RKO (cell line): ENCODE measurements at places on chromosomes 7 and 10.

DNA sequence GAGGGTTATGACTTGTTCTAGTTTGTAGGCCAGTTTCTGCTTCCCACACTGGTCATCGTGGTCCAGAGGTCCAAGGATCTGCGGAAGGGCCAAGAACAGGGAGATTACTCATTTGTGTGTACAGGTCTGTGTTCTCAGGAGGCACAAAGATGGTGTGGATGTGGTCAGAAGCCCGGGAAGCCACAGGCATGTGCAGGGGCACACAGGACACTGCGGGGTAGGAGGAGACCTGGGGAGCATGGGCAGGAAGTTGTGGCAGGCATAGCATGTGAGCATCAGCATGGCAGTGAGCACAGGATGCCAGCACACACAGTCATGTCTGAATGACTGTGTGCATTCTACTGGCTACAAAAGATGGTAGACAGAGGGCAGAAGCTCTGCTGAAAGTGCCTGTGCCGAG is 445.8 kb downstream of the PLXNA4 start:
- no peak for DNase-seq

DNA sequence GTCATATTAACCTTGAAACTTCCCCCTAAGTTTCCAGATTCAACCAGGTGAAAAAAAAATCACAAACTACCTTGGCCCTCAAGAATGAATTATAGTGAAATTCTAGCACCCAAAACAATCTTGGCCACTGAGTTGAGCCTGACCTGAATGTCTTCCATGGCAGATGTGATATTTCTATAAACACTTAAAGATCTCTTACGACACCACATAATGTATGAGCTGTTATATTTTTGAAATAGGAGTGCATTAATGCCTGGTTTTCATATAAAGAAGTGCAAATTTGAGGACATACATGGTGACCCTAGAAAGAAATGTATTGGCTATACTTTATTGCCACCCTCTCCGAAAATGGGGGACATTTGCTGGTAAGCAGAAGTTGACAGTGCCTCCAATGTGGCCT is 584.1 kb upstream of the KCND2 start:
- no peak for DNase-seq

DNA sequence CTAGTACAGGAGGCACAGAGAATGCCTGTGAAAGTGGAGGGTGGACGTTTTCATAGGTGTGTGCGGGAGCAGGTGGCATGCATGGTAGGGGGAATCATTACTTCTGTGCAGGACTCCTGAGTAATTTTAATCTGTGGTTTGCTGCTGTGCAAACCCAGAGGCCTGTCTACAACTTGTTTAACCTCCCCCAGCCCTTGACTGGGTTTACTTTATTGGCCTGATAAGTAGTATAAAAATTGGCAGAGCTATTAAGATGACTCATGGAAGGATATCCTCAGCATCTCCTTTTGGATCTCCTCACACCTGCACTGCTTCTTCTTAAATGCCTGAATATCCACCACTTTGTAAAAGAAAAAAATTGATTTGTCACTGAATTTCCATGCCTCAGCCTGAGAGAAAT is 104.8 kb downstream of the AUTS2 start:
- no peak for DNase-seq

- no peak for DNase-seq
Observed at GRCh38 chr10:86410542-86411124, 44.0 kb upstream of the GRID1 start.

GRCh38 chr7:29564496-29565223 is 1.0 kb downstream of the PRR15 start:
- peak; percentile 65 for DNase-seq

DNA sequence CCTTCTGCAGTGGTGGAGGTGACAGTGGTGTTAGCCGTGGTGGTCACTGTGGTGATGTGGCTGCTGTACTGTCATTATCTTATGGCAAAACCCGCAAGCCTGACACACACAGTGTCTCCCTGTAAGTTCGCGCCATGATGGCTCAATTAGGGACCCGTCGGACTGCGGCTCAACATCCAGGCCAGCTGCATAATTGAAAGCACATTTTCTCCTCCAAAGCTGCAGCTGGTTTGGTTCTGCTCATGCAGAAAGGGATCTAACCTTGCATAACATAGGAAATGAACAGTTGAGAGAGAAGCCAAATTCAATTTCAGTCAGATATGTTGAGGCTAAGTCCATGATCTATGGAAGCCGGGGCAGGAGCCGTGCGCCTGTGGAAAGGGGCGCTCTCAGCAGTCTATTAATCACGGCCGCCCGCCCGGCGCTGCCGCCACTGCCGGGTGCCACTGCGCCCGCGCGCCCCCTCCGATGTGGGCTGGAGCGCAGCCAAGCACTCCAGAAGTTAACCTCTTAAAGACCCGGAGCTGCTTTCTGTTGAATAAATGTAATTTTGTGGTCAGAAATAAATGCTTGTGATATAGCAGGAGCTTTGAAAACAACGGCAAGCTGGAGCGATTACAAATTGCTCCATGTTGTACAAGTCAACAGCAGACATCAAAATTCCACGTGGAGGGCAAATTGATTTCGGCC is 227.7 kb downstream of the CUX1 start:
- DNase-seq = no peak

DNA sequence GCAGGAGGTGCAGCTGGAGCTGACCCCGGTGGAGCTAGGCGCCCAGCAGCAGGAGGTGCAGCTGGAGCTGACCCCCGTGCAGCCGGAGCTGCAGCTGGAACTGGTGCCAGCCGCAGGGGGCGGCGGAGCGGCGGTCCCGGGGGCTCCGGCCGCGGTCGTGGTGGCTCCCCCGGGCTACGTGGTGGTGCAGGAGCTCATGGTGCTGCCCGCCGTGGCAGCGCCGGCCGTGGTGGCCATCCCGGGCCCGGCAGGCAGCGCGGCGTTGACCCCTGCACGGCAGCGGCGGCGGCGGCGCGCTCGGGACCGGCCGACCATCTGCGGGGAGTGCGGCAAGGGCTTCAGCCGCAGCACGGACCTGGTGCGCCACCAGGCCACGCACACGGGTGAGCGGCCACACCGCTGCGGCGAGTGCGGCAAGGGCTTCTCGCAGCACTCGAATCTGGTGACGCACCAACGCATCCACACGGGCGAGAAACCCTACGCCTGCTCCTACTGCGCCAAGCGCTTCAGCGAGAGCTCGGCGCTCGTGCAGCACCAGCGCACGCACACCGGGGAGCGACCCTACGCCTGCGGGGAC is 6.8 kb downstream of the ZNF853 start:
- DNase-seq = no peak

- DNase-seq = peak; percentile 11
Observed at GRCh38 chr7:148185041-148185440, 405.5 kb upstream of the C7orf33 start.

DNA sequence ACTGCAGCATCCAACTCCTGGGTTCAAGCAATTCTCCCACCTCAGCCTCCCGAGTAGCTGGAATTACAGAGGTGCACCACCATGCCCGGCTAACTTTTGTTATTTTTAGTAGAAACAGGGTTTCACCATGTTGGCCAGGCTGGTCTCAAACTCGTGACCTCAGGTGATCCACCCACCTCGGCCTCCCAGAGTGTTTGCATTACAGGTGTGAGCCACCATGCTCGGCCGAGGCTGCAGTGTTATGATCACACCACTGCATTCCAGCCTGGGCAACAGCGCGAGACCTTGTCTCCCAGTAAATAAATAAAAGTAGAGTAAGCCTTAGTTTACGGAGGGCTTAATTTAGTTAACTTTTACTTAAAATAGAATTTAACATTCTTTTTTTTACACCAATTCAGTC is 23.7 kb upstream of the IGF2BP3 start:
- no peak for DNase-seq

- no peak for DNase-seq
Observed at GRCh38 chr7:6416516-6417145, 31.1 kb downstream of the DAGLB start.

DNA sequence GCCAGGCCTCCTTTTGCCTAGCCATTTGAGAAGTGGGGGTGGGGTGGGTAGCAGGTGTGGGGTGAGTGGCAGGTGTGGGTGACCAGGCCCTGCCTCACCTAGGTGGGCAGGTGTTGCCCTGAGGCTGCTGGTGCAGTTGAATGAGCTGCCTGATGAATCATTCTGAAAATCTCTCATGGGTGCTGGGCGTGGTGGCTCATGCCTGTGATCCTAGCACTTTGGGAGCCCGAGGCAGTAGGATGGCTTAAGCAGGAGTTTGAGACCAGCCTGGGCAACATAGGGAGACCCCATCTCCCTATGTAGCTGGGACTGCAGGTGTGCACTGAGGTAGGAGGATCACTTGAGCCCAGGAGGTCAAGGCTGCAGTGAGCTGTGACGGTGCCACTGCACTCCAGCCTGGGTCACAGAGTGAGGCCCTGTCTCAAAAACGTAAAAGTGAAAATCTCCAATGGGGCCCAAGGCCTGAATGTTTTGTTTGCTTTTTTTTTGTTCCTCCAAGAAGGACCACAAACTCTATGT is 17.7 kb downstream of the TSPAN14 start:
- DNase-seq = no peak

DNA sequence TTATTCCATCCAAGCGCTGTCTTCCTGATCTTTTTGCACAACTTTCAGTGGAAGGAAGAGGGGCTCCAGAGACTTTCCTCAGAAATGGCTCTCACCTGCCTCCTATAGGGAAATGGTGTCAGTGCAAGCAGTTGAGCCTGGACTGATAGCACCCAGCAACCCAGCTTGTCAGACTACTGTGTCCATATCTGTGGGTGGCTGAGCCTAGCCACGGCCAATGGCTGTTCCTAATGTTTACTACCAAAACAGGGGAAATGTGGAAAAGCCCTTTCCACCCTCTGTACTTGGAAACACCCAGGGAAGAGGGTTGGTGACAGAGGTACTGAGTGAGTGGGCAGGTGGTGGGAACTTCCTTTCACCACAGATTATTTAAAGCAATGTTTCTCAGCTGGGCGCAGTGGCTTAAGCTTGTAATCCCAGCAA is 4.3 kb upstream of the YKT6 start:
- peak; percentile 27 for DNase-seq

GRCh38 chr7:141103847-141104429 is 30.1 kb downstream of the TMEM178B start:
- DNase-seq = no peak

DNA sequence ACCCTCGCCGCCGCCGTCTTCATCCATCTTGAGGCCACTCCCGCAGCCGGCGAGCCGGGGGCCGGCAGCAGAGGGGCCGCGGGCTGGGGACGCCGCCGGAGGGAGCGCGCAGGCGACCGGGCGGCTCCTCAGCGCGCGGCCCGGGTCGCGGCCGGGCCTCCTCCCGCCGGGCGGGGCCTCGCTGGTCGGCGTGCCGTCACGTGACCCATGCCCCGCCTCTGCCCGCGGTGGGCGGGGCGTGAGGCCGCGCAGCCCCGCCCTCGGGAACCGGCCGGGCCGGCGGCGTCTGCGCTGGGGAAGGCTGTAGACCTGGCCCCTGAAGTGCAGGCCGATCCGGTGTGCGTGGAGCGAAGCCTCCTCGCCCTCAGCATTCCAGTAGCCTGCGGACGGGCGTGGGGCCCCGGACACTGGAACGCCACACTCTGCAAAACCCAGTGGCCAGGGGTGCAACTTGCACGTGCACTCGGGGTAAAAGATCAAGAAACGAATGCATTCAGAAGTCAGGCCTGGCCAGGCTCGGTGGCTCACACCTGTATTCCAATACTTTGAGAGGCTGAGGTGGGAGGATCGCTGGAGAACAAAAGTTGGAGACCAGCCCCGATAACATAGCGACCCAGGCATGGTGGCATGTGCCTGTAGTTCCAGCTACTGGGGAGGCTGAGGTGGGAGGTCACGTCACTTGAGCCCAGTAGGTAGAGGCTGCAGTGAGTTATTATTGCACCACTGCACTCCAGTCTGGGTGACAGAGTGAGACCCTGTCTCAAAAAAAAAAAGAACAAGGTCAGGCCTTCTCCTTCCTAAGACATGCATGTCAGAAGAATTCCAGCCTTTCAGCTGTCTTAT is at the start of gene CYTH3:
Gene CYTH3, minus strand, starts transcription at position 144 of the 843 bp plus-strand sequence. Its CDS starts 117 bp downstream, at position 27.
- DNase-seq = peak; percentile 74

- DNase-seq = no peak
Observed at GRCh38 chr10:18439601-18440000, 211.8 kb downstream of the NSUN6 start.
